Cardiac atrium fibroblast (primary cell): ENCODE measurements at places on chromosomes 2 and 18. TPM values are rescaled to one million over a fixed set of nuclear protein-coding genes. Genes with fewer than 3 reads are reported as not detected.

The HAAO gene
- total RNA-seq: not detected in 2 replicates

The BUB1 gene
- total RNA-seq: 5.8 and 11.2 TPM in 2 replicates

The MC4R gene
- total RNA-seq: not detected in 2 replicates

The CNDP1 gene
- total RNA-seq: not detected in 2 replicates

The GLI2 gene
- total RNA-seq: 4.7 and 6.6 TPM in 2 replicates

The SAG gene
- total RNA-seq: not detected in 2 replicates

The FBLN7 gene
- total RNA-seq: 1.1 and 10.8 TPM in 2 replicates

The AKAIN1 gene
- not detected in 2 replicates for total RNA-seq

The CCDC88A gene
- total RNA-seq: 21.3 and 28.8 TPM in 2 replicates

The CHN1 gene
- total RNA-seq: 3.1 and 9.2 TPM in 2 replicates

The UGT1A3 gene
- not detected in 2 replicates for total RNA-seq

The CREG2 gene
- 0.36 and 0.65 TPM in 2 replicates for total RNA-seq

The SIGLEC15 gene
- total RNA-seq: not detected in 2 replicates

The DRC1 gene
- total RNA-seq: not detected in 2 replicates

The ALK gene
- not detected in 2 replicates for total RNA-seq

The TUBA4B gene
- total RNA-seq: not detected in 2 replicates

The CLK1 gene
- 33.2 and 40.5 TPM in 2 replicates for total RNA-seq

The CPO gene
- total RNA-seq: not detected in 2 replicates

The AFF3 gene
- total RNA-seq: 0.32 TPM in 1 of 2 replicates, not detected in the other

The CPLX4 gene
- total RNA-seq: not detected in 2 replicates

The ADAM23 gene
- total RNA-seq: 4.9 and 8.3 TPM in 2 replicates

The LIPG gene
- 32.9 and 50.4 TPM in 2 replicates for total RNA-seq

The GKN1 gene
- not detected in 2 replicates for total RNA-seq

The ANKRD30B gene
- not detected in 2 replicates for total RNA-seq

The TACR1 gene
- 0.18 and 4.7 TPM in 2 replicates for total RNA-seq

The CD8B2 gene
- total RNA-seq: not detected in 2 replicates

The DSG4 gene
- total RNA-seq: not detected in 2 replicates

The SLC30A3 gene
- total RNA-seq: not detected in 2 replicates

The NAT8 gene
- not detected in 2 replicates for total RNA-seq

The CCDC121 gene
- total RNA-seq: 1.6 and 2.1 TPM in 2 replicates

The COLEC12 gene
- total RNA-seq: 96.6 and 104 TPM in 2 replicates

The ACVR1C gene
- total RNA-seq: not detected in 2 replicates

The MAP2 gene
- 2.6 and 3.4 TPM in 2 replicates for total RNA-seq

The ZNF385B gene
- total RNA-seq: not detected in 2 replicates

The DNAJC5G gene
- not detected in 2 replicates for total RNA-seq

The COL5A2 gene
- 771 and 891 TPM in 2 replicates for total RNA-seq

The MOCOS gene
- total RNA-seq: 1.1 and 2.3 TPM in 2 replicates

The KLHL41 gene
- 0.32 and 0.36 TPM in 2 replicates for total RNA-seq

The LANCL1 gene
- 17.5 and 24.0 TPM in 2 replicates for total RNA-seq

The TXNDC2 gene
- 0.32 TPM in 1 of 2 replicates, not detected in the other for total RNA-seq

The RSAD2 gene
- total RNA-seq: not detected in 2 replicates

The FEV gene
- total RNA-seq: not detected in 2 replicates

The SLC1A4 gene
- total RNA-seq: 20.9 and 22.9 TPM in 2 replicates

The ACTG2 gene
- total RNA-seq: 0.18 TPM in 1 of 2 replicates, not detected in the other

The PFN4 gene
- not detected in 2 replicates for total RNA-seq
